ENCODE measurements at places on chromosomes 12 and 14.
A peak's percentile ranks its signal among the peaks of the same experiment; 100 is the strongest.

DNA sequence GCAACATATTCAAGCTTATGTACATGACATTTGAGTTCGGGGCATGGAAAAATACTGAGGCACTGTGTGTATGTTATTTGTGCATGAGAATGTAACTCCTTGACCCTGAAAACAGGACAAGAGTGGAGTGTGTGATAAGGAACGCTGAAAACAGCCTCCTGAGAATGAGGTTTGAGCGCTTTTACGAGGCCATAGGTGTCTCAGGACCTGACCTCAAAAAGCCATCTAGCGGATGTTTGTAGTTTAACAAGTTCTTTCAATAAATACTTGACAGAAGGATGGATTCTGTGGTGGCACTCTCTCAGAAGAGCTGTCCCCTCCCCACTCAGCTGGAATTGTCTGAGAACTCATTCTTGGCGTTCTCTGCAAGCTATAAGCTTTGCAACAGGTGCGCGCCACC, 350.5 kb upstream of the TMTC1 start:
- DNase-seq, result no peak

GRCh38 chr12:52543985-52544883, 8.7 kb downstream of the KRT71 start:
- no peak for DNase-seq

GRCh38 chr12:59517522-59517921, 78.3 kb upstream of the SLC16A7 start:
- DNase-seq, result no peak

DNA sequence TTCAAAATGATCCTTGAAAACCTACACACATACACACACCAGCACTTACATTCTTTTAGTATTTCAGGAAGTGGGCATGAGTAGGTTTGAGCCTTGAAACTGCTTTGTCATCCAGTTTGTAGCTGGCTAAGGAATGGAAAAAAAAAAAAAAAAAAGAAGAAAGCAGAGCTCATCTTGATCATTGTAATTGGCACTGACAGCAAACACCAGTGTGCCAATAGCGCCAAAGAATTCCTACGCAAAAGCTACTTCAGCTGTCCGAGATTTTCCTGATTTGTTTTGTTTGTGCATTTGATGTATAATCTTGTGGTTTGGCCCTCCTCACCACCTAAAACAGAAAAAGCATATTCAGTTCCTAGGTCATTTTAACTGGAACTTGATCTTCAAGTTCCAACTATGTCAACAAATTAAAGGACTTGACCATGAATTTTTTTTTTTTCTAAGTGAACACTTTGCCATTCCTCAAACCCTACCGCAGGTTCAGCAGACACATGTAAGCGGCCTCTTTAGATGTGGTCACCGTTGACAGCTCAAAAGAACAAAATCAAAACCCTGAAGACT, 57.3 kb downstream of the FLRT2 start:
- no peak for DNase-seq

DNA sequence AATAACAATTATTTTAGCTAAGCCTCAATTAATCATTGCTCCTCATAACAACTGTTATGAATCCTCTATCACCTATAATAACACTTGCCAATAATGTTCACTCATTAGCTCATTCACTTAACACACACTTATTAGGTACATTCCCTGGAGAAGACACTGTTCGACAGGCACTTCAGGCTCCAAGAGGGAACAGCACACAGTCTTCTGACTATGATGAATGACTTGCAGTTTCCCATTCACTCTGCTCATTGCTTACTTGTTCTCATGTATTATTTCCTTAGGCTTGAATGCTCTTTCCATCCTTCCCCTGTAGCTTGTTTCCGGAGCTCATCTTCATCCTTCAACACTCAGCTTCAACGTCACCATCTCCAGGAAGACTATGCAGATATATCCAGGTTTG, 437.3 kb downstream of the TMEM132D start:
- DNase-seq, result no peak

DNA sequence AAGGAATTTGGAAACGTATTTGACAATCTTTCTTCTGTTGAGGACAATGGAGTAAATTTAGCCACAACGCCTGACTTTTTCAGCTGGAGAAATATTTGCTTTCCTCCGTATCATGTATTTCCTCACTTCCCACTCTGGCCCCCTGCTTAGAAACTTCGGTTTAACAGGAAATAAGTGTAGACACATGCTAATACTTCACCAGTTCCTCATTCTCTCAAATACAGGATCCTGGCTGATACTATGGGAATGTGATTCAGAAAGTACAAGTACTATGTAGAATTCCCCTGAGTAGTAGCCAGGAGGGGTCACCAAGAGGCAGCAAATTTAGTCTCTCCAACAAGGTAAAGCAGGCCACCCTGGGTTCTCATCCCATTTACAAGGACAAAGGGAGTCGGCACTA, 58.0 kb downstream of the FAR2 start:
- no peak for DNase-seq

DNA sequence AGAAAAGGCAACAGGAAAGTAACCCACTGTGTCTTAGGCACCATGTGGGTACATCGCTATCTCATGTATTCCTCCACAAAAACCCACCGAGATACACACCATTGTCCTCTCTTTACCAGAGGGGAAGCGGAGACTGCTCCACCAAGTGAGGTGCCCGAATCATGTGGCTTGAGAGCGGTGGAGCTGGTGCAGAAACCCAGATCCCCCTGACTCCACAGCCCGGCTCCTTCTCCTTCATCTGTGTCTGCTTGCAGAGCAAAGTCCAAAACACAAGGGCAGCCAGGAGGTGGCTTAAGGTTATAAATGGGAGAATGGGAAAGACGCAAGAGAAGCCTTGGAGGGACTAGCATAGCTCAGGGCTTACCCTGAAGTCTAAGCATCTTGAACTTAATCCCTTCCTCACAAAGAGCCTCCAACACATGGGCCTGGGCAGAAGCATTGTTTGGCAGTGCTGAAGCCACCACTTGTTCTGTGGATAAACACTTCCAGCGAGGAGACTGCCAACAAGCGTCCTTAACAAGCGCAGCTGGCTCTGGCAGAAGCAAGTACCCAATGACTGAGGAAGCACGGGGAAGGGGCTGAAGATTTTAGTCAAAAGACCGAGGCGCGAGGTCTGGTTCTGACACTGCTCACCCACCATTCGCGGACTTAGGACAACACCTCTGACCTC, 83.0 kb downstream of the TTC7B start:
- peak; percentile 91 for DNase-seq

DNA sequence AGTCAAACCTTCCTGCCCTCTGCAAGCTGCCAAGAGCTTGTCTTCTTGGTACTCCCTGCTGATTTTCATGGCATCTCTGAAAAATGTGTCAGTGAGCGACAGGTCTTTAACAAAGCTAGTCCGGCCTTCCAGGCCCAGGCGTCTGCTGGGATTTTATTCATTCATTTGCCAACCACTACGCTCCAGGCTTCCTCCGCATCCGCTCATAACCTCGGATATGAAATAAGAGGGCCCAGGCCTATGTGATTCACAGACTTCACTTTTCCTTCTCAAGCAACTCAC, 13.8 kb downstream of the TSPAN9 start:
- DNase-seq, result no peak

DNA sequence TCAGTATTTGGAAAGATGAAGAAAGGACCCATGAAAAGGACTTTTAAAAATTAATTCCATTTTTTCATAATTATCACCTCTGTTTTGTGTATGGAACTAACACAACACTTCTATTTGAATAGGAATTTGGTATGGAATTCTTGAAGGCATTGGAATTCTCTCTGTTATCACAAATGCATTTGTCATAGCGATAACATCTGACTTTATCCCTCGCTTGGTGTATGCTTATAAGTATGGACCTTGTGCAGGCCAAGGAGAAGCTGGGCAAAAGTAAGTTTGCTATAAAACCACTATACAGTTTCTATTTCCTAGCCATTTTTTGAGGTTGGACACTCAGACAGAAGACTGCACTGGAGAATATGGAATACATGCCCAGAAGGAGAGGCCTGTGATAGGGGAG, 98.6 kb downstream of the SLC5A8 start:
- no peak for DNase-seq

GRCh38 chr12:2052826-2053678, at the start of gene CACNA1C:
Gene CACNA1C (plus strand): TSS chr12:2052987. CDS start chr12:2053563, 576 bp downstream.
- peak; percentile 41 for DNase-seq

DNA sequence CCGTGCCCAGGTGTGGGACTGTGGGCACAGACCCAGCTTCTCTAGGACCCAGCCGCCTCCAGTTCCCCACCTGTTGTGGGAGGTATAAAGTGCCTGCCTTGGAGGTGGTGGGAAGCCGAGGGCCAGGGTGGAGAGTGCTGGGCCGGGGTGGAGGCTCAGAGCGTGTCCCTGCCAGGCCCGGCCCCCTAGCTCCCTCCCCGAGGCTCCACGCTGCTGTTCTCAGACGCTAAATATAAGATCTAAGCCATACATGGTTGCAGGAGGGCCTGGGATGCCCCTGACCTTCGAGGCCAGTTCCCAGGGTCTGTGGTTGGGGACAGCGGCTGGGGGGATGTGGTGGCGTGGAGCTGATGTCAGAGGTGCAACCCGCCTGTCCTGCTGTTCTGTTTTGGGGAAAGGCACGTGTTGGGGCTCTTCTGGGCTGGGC, 10.8 kb downstream of the INF2 start:
- DNase-seq, result no peak

DNA sequence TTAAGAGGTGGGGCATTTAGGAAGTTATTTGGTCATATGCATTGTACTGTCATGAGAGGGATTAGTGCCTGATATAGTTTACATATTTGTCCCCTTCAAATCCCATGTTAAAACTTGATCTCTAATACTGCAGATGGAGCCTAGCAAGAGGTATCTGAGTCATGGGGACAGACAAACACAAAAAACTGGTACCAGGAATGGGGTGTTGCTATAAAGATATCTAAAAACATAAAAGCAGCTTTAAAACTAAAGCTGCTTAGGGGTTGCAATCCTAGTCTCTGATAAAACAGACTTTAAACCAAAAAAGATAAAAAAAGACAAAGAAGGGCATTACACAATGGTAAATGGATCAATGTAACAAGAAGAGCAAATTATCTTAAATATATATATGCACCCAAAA, 11.6 kb downstream of the CRY1 start:
- no peak for DNase-seq

DNA sequence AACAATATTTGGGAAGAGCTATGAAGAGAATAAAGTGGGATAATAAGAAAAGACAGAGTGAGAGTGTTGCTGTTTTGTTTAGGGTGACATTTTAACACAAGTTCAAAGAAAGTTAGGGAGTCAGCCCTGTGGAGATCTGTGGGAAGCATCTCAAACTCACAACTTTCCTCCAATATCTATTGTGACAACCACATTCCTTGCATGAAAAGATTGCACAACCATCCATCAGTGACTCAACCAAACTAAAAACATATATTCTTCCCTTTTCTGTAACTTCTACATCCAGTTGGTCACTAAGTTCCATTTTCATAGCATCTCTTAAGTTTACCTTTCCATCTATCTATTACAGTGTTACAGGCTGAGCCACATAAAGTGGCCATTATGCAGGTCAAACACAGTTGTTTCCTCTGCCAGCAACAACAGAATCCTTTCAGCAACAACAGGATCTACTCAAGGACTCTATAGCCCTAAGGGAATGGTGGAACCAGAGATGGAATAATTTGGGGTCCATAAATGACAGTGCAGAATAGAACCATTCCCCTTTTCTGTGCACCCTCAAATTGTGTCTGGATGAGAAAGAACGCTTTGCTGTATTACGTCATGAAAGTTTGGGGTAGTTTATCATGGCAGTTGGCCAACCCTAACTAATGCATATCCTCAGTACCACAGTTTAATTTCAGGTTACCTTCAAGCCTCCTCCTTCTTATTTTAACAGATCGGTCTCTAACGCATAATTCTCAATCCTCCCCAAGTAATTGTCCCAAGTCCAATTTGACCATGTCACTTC, 118.8 kb downstream of the ST8SIA1 start:
- DNase-seq, result no peak

DNA sequence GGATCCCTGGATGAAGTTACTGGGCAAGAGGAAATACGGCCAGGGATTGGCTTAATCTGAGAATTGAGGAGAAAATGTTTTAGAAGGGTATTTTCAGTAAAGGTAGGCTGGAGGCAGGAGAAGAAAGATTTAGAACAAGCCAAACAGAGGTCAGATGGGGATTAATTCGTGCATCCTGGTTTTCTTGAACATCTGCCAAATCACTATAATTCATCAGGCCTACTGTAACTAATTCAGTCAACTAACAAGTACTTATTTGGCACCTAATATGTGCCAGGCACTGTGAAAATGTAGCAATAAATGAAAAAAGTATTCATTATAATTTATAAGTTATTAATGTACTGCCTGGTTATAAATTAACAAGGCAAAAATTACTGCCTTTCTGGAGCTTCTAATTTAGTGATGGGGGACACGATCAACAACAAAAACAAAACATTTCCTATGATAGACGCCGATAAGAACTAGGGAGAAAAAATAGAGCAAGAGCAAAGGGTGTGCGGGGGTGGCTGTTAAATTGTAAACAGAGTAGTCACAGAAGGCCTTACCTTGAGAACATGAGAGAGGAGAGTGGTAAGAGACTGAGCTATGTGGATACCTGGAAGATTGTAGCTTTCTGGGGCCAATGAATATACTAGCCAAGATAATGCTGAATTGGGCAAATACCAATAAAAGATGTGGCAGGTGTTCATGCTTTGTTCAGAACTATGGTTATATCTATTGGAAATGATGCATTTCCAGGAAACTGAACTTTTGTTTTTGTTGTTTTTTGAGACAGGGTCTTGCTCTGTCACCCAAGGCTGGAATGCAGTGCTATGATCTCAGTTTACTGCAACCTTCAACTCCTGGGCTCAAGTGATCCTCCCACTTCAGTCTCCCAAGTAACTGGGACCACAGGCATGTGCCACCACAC, 34.0 kb downstream of the DUSP16 start:
- no peak for DNase-seq

DNA sequence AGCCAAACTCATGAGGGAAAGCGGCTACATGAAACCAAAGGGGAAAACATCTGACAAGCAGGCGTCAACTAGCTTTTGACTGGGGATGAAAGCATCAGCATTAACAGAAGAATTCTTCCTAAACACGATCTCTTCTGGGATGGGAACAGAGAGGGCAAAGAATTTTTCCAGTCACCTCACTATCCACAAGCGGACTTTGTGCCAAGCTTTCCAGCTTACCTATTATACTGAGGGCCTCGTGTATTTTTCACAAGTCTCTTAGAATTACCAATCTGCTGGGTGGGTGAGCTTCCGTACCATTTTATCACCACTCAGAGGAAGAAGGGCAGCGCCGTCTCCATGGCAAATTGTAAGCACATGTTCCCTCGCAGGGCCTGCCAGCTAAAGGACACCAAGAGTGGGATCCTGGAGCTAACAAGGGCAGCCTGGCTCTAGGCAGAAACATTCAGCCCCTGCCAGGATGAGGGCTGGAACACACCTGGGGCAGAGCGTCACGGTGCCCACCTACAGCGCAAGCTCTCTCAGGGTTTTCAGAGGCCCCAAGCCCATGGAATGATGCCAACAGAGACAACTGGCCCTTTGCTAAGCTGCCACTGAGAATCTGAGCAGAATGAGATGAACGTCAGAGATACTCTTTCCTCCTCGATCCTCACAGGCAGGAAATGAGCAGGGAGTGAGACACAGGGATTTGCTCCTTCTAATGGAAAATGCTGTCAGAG, 74.6 kb downstream of the CHGA start:
- DNase-seq, result no peak

DNA sequence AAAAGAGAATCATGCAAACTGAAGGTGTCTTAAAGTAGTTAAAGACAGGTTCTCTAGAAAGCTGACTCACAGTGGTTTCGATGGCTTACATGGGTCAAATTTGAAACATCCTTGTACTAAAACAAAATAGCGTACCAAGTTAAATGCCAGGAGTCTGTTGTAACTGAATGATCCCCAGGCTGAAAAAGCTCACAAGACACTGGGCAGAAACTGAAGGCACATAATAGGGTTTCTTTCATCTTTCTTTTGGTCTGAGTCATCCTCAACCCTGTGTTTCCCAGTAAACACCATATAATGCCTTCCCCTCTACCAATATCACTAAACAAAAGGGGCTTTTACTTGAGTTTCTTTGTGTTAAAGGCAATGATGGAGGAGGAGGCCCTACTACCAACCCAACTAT, 12.8 kb downstream of the ZFYVE1 start:
- DNase-seq, result no peak
